ENCODE measurements at places on chromosomes 7 and 10.

GRCh38 chr7:28151965-28152364 lies 28.6 kb downstream of the JAZF1 start:
- DNase-seq, result no peak

GRCh38 chr7:50199824-50200223 lies 104.7 kb upstream of the IKZF1 start:
- DNase-seq, result no peak

DNA sequence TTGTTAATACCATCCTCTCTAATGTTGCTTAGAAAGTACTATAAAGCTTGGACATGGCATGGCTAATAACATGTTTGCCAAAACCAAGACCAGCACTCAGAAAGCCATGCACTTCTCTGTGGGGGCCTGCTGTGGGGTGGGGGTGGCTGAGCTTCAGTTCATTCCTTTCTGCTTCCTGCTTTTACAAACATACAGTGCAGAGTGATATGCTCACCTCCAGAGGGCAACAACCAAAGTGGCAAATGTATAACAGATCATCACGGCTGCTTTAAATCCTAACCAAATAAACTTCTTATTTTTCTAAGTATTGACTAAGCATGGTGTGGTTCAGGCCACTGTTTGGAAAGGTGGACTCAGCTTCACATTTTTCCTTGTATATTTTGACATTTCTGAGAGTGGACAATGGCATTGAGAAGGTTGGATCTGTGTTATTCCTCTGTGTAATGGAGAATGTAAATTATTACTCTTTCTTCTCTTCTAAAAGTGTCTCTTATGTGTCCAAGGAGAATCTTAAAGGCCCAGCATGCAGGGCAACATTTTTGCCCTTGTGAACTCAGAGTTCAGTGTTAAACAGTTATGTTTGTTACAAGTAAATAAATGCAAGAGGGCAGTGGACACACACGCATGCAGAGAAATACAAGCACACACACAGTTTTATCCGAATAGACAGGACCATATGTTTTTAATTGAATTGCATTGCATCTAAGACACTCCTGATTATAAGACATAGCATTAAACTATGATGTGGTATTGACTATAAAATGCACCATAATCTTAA lies 186.1 kb downstream of the HERPUD2 start:
- no peak for DNase-seq

DNA sequence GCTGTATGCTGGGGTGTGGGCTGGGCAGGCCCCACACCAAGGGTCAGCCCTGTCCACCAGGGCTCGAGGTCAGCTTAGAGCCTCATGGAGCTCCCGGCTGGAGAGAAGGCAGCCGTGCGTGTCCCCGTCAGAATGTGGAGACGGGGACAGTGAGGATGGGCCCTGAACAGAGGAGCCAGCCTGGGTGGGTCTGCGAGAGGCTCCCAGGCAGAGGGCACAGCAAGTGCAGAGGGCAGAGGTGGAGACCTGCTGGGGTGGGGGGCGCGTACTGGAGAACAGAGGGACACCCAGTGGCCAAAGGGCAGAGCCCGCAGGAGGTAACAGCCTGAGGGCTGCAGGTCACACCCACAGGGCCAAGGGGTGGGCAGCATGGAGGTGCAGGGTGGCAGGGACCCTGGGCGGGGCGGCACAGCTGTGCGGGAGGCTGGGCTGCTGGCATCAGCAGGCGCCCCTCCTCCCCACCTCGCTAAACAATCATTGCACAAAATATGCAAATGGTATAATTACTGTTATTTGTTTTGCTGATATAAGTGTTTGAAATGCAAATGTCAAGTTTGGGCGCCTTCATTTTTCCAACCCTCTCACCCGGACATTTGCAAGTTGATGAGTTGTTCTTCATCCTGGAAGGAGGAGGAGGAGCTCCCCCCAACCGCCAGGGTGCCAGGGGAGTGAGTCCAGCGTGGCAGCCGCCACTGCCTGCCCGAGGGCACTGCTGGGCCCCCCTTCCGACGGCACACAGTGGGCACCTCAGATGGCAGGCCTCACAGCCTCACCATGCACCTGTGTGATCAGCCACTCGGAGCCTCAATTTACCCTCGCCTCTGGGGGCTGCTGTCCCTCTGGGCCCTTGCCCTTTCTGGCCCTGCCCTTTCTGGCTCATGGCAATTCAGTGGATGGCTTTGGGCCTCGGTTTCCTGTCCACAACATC lies 35.0 kb downstream of the ELFN1 start:
- no peak for DNase-seq

GRCh38 chr10:124734311-124735166 lies 9.6 kb downstream of the FAM53B start:
- no peak for DNase-seq
